ENCODE measurements at places on chromosomes 6 and 20.
A peak's percentile ranks its signal among the peaks of the same experiment; 100 is the strongest.

GRCh38 chr6:165034271-165034741 is 275.1 kb downstream of the C6orf118 start:
- no peak overlapping the region for H3K4me3 ChIP-seq
- no peaks in the 10 kb centered on the region for H3K4me1 ChIP-seq
- peaks cover 3% of the 10 kb centered on the region for H3K27me3 ChIP-seq
- H3K36me3 ChIP-seq, result no peaks in the 10 kb centered on the region
- no peak overlapping the region for H3K27ac ChIP-seq

DNA sequence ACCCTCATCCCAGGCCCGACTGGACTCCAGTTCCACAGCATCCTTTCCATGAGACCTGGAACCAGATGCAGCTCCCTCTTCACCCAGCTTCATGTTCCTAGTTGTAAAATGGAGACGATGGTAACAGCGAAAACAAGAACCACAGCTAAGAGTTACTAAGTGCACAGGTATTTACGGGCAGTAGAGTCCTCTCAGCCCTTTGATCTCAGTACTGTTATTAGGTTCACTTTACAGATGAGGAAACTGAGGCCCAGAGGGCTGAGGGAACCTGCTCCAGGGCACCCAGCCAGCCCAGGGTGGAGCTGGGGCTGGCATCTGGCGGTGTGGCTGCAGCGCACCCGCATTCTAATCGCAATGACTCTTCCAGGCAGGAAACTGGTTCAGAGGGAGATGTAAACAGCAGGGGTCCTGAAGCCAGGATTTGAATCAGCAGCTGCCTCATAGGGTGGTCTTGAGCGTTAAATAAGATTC is 858 bp downstream of the BCAS1 start:
- no peaks in the 10 kb centered on the region for H3K4me1 ChIP-seq
- no peak overlapping the region for H3K4me3 ChIP-seq
- no peak overlapping the region for H3K27ac ChIP-seq
- no peak for DNase-seq
- H3K27me3 ChIP-seq, result peaks cover 2% of the 10 kb centered on the region

- no peak for DNase-seq
- H3K4me3 ChIP-seq, result no peak overlapping the region
- H3K36me3 ChIP-seq, result peaks cover 18% of the 10 kb centered on the region
- no peaks in the 10 kb centered on the region for H3K4me1 ChIP-seq
- H3K27ac ChIP-seq, result no peak overlapping the region
- H3K27me3 ChIP-seq, result peaks cover 2% of the 10 kb centered on the region
These were observed 31.5 kb downstream of the RPF2 start for GRCh38 chr6:111013144-111013915.

- H3K27me3 ChIP-seq, result peaks cover 1% of the 10 kb centered on the region
- no peaks in the 10 kb centered on the region for H3K36me3 ChIP-seq
- H3K4me3 ChIP-seq, result no peak overlapping the region
- DNase-seq, result no peak
- H3K4me1 ChIP-seq, result peaks cover 8% of the 10 kb centered on the region
These were observed 33.4 kb upstream of the RSPO4 start for GRCh38 chr20:1035466-1035865.

DNA sequence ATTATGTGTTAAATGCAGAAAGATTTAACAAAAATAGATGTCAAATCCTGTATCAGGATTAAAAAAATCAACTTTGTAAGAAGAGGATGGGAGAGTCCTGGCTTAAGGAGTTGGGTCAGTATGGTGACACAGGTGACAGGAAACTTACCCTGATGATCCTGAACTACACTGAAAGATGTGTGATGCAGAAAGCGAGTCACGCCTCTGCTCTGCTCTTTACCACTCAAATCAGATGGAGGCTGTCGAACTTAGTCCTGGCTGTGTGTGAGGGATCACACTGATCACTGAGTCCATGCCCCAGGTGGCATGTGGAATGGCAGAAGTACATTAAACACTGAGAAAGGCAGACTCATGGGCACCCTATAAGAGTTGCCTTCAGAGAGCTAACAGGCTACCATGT is 92.9 kb downstream of the GJA10 start:
- H3K27me3 ChIP-seq, result peaks cover 2% of the 10 kb centered on the region
- no peak overlapping the region for H3K27ac ChIP-seq
- no peaks in the 10 kb centered on the region for H3K36me3 ChIP-seq
- no peaks in the 10 kb centered on the region for H3K4me1 ChIP-seq
- no peak for DNase-seq
- no peak overlapping the region for H3K4me3 ChIP-seq

DNA sequence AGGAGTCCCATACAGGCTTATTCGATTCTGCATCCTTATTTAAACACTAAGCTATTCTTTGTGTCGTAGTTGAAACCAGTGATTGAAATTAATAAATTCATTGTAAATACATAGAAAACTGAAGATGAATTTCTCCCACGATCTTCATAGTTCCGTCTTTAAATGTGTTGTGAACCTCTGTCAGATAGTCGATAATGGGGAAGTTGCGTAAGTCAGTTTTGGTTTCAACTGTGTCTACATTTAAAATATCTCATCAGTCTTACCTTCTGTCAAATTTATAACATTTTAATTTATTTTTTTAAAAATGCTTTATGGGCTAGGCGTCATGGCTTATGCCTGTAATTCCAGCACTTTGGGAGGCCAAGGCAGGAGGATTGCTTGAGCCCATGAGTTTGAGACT is 12.7 kb downstream of the STX11 start:
- H3K36me3 ChIP-seq, result no peaks in the 10 kb centered on the region
- H3K27ac ChIP-seq, result no peak overlapping the region
- no peaks in the 10 kb centered on the region for H3K4me1 ChIP-seq
- H3K27me3 ChIP-seq, result peaks cover 2% of the 10 kb centered on the region
- no peak overlapping the region for H3K4me3 ChIP-seq
- DNase-seq, result no peak

- no peak overlapping the region for H3K4me3 ChIP-seq
- DNase-seq, result no peak
- peaks cover 10% of the 10 kb centered on the region for H3K4me1 ChIP-seq
- no peaks in the 10 kb centered on the region for H3K27me3 ChIP-seq
- no peaks in the 10 kb centered on the region for H3K36me3 ChIP-seq
These were observed 483.9 kb downstream of the CD83 start for GRCh38 chr6:14601490-14601889.

GRCh38 chr6:44117397-44118128 is 9.7 kb downstream of the MRPL14 start:
- peaks cover 21% of the 10 kb centered on the region for H3K36me3 ChIP-seq
- H3K27me3 ChIP-seq, result peaks cover 8% of the 10 kb centered on the region
- H3K4me3 ChIP-seq, result no peak overlapping the region
- H3K27ac ChIP-seq, result no peak overlapping the region

DNA sequence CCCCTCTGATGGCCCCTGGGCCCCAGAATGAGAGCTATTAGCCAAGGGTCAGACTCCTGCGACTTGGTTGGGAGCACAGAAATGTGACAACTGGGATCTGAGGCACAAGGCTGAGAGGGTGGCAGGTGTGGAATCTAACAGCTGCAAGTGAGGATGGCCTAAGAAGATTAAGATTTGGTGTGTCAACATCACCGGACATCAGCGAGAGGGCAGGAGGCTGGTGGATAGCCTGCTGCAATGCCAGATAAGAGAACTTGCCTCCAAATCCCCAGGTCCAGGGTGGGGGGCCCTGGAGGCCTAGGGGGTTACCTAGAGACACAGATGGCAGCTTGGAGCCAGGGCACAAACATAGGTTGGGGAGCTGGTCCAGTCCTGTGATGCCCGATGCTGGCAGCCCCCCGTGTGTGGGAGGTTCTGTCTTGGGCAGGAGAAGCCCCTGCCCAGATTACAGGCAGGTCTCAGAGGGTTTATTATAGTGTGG is 155.8 kb downstream of the GRM4 start:
- no peak overlapping the region for H3K4me3 ChIP-seq
- DNase-seq, result no peak
- no peak overlapping the region for H3K27ac ChIP-seq
- H3K27me3 ChIP-seq, result peaks cover 1% of the 10 kb centered on the region
- no peaks in the 10 kb centered on the region for H3K36me3 ChIP-seq

DNA sequence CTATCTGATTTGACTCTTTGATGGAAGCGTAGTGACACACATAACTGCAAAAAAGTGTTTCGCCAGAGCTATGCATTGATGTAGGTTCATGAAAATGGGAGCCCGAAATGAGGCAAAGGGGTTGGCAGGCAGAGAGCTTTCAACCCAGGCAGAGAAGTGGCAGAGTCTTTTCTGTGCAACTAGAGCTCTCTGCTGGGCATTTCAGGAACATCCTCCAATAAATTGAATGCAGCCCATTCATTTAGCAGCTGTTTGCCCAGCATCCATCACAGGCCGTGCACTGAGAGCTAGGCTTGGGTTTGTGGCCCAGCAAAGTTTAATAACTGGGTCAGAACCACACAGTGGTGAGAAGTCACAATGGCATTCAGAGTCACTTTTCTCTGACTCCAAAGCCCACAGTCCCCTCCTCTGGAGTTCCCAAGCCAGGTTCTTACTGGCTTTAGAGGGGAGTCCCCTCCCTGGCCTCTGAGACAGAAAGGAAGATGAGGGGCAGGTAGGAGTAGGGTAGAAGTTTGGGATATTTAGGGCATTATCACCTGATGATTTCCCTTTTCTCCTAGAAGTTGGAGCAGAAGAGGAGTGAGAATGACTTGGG is 31.8 kb upstream of the ELMO2 start:
- no peak overlapping the region for H3K4me3 ChIP-seq
- H3K27me3 ChIP-seq, result no peaks in the 10 kb centered on the region
- peaks cover 6% of the 10 kb centered on the region for H3K36me3 ChIP-seq
- H3K4me1 ChIP-seq, result no peaks in the 10 kb centered on the region
- DNase-seq, result peak; percentile 9

DNA sequence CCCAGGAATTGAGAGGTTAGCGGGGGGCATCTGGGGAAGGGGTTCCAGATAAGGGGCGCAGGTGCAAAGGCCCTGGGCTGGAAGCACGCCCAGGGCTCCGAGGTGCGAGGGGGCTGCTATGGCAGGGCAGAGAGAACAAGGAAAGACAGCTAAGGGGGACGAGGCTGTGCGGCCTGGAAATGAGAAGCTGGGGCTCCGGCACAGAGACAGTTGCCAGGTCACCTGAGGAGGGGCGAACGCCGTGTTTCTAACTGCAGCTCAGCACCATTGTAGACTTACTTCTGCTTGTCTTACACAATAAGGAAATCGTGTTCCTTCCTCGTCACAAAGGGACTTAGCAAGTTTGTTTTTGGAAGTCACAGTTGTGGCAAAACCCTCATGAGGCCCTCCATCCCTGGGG is 68.9 kb upstream of the TBXT start:
- no peak overlapping the region for H3K27ac ChIP-seq
- H3K36me3 ChIP-seq, result no peaks in the 10 kb centered on the region
- H3K4me3 ChIP-seq, result no peak overlapping the region
- peaks cover 10% of the 10 kb centered on the region for H3K4me1 ChIP-seq
- H3K27me3 ChIP-seq, result peaks cover 12% of the 10 kb centered on the region

DNA sequence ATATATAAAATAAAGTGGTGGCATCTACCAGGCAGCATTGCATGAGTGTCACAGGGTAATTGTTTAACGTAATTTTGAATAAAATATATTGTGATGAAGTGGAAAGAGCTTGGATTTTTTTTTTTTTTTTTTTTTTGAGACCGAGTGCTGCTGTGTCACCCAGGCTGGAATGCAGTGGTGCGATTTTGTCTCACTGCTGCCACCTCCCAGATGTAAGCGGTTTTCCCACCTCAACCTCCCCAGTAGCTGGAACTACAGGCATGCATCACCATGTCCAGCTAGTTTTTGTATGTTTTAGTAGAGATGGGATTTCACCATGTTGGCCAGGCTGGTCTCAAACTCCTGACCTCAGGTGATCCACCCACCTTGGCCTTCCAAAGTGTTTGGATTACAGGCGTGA is 81.1 kb upstream of the SMIM8 start:
- peaks cover 8% of the 10 kb centered on the region for H3K36me3 ChIP-seq
- no peaks in the 10 kb centered on the region for H3K27me3 ChIP-seq
- no peak overlapping the region for H3K4me3 ChIP-seq
- H3K4me1 ChIP-seq, result no peaks in the 10 kb centered on the region
- no peak overlapping the region for H3K27ac ChIP-seq

- H3K36me3 ChIP-seq, result no peaks in the 10 kb centered on the region
- H3K27me3 ChIP-seq, result no peaks in the 10 kb centered on the region
- DNase-seq, result no peak
These were observed 85.3 kb downstream of the MYLK4 start for GRCh38 chr6:2665146-2666070.

GRCh38 chr6:105926318-105926717 is 159.8 kb upstream of the PRDM1 start:
- no peaks in the 10 kb centered on the region for H3K36me3 ChIP-seq
- no peaks in the 10 kb centered on the region for H3K27me3 ChIP-seq
- no peak overlapping the region for H3K27ac ChIP-seq
- no peaks in the 10 kb centered on the region for H3K4me1 ChIP-seq

GRCh38 chr6:73314577-73315492 is 39.2 kb downstream of the DPPA5 start:
- H3K4me3 ChIP-seq, result no peak overlapping the region
- H3K27me3 ChIP-seq, result peaks cover 3% of the 10 kb centered on the region
- no peaks in the 10 kb centered on the region for H3K36me3 ChIP-seq
- DNase-seq, result no peak

- no peak for DNase-seq
- no peak overlapping the region for H3K27ac ChIP-seq
- H3K36me3 ChIP-seq, result no peaks in the 10 kb centered on the region
- no peaks in the 10 kb centered on the region for H3K4me1 ChIP-seq
These were observed 119.8 kb downstream of the TOX2 start for GRCh38 chr20:44034451-44034850.

DNA sequence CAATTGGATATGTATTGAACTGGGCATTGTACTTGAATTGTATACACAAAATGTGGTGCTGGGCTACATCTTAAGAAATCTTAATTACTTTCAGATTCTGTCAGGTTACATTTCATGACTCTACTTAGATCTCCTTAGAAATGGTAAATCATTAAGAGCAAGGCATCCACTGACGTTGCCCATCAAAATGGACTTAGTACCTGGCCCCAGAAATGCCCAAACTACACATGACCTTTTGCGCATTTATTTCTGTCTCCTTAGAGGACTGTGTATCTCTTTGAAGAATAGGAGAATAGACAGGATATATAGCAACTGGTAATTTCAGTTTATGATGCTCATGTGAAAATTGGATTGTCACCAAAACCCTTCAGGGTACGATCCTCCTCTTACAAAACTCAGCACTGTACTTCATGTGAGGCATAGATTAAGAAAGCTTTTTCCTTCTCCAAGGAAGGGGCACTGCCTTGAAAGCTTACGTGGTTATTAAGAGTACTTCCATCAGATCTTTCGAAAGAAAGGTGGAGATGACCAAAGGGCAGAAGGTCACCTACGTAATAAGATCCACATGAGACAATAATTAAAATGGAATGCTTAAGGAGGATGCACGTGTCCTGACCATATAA is 61.4 kb upstream of the BMP2 start:
- DNase-seq, result no peak
- H3K27ac ChIP-seq, result no peak overlapping the region
- no peaks in the 10 kb centered on the region for H3K36me3 ChIP-seq
- peaks cover 12% of the 10 kb centered on the region for H3K4me1 ChIP-seq

Measured in endothelial cell (in vitro differentiated cells).